SK-MEL-5 (cell line): ENCODE measurements at places on chromosomes 3 and 15. TPM values are rescaled to one million over a fixed set of nuclear protein-coding genes. Genes with fewer than 3 reads are reported as not detected.

DNA sequence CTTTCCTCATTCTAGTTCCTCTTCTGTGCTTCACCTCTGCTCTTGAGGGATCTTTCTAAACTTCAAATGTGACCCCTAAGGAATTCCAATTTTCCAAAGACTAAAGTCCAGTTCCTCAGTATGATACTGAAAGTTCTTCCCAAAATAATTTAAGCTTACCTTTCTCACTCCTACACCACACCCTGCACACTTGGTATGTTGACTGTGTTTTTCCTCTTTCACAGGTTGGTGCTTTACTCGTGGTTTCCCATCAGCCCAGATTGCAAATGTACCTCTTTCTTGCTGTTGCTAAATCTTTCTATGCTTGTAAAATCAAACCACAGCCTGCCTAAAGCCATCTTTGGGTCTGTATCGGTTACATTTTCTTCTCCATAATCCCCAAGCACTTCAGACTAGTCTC is 30.5 kb upstream of the CLDN16 start:
- no peak for DNase-seq

DNA sequence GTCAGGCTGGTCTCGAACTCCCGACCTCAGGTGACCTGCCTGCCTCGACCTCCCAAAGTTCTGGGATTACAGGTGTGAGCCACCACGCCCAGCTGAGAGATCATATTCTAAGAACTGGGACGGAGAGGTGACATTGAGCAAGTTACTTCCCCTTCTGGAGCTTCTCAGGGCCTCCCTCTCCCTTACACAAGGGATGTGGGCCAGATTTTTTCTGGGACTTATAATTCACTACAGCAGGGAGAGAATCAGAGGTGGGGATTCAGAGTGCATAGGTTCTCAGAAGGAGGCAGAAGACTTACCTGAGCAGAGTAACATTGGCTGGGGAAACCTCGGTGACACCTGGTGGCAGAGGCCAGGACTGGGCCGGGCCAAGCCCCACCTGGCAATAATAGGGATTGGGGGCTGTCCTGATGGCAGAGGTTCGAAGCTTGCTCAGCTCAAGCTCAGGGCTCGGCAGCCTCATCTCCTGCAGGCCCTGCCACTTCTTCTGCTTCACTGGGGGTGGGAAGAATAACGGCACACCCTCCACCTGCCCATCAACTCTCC is 6.8 kb downstream of the LTK start:
- DNase-seq: no peak

- no peak for DNase-seq
These were observed 74.0 kb upstream of the LIPC start for GRCh38 chr15:58357529-58358476.

DNA sequence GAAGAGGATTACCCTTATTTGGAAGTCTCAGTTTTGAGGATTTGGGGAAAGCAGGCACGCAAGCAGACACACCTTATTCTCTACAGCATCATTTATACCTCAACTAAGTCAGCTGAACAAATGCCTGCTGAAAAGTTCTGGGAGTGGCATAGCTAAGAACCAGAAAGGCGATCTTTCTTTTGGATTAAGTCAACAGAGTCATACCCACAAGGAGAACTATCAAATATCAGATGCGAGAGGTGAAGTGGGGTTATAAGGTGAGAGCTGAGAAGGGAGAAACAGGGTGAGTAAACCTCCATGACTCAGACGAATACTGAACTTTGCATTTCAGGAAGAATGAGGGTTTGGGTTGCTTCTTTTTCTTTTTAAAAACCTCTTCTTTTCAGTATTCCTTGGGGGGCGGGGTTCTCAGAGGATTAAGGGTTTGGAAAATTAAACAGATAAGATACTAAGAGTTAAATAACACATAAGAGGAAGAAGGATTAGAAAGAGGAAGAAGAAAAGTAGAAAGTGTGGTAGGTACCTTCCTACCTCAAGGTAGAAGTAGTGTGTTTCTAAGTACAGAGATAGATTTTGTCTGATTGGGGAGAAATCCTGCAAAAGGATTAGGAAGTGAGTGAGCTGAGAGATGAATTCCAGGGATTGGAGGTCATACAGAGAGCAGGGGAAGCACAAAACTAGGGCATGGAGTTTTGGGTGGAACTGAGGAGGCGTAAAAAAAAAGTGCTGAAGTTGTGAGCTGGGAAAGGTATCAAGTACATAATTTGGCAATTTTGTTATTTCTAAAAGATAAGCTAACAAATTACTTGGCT is 41.3 kb upstream of the ICE2 start:
- no peak for DNase-seq

DNA sequence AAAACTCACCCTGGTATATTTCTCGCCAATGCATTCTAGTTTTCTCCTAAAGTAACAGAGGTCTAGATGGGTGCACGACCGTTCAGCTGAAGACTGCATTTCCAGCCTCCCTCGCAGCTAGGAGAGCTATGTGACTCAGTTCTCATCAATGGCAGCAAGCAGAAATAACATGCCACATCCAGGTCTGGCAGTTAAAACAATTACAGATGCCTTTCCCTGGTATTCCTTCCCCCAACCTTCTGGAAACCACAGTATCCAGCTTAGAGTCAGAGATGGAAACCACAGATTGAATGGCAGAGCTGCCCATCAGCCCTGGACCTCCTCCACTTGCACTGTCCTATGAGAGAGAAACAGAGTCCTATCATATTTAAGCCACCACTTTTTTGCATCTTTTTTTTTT is 4.8 kb downstream of the HAPLN3 start:
- no peak for DNase-seq

The CFAP161 gene
- total RNA-seq: 0.21 and 0.29 TPM in 2 replicates

DNA sequence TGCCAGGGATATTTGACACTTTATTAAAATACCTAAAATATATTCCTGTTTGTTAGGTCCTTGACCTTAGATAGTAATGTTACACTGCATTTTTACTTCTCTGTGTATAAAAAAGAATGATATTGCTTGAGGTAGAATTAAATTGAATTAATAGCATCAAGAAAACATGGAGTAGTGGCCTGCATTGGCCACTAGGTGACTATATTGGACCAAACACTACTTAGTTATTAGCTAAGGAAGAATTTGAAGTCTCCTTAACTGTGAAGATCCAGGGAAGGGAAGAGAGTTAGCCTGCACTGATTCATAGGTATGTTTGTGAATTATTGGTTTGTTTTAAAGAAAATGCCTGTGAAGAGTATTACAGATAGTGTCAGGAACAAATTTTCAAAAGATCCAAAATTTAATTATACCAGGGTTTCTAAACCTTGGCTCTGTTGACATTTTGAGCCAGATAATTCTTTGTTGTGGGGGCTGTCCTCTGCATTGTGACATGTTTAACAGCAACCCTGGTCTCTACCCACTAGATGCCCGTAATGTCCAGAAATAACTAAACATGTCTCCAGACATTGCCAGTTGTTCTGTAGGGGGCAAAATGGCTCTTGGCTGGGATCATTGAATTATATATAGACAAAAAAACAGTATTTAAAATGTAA is 103.6 kb upstream of the THSD4 start:
- peak; percentile 58 for DNase-seq

GRCh38 chr3:154430014-154430413 is at the start of gene GPR149:
GPR149 (minus strand) TSS chr3:154430190; CDS start chr3:154429615, 575 bp downstream.
- DNase-seq: peak; percentile 33

GRCh38 chr15:42508263-42508690 is 12.8 kb downstream of the SNAP23 start:
- peak; percentile 6 for DNase-seq

GRCh38 chr3:158783051-158783450 is 18.8 kb upstream of the MFSD1 start:
- DNase-seq: no peak

- DNase-seq: no peak
These were observed 83.4 kb downstream of the AQR start for GRCh38 chr15:34886134-34886533.

- no peak for DNase-seq
These were observed 121.7 kb downstream of the CBLB start for GRCh38 chr3:105747060-105747541.

- no peak for DNase-seq
These were observed 214.6 kb upstream of the MDFIC2 start for GRCh38 chr3:70527026-70527425.

DNA sequence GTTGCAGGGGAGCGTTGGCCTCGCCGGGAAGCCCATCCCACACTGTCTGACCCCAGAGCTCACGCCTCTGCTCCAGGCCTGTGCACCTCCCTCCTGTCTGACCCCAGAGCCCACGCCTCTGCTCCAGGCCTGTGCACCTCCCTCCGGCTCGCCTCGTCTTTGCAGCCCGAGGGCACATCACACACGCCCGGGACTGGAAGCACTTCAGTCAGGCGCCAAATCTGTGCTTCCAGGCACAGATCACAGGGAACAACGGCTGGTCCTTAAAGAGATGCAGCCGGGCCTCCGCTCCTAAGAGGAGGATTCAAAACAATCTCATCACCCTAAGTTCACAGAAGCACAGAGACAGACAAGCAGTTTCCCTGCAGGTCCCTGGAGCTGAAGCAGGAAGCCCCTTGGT is 103.0 kb upstream of the RPL32 start:
- no peak for DNase-seq

The ANKUB1 gene
- total RNA-seq: 0.08 TPM in 1 of 2 replicates, not detected in the other

GRCh38 chr15:77024273-77025082 is 29.6 kb downstream of the PSTPIP1 start:
- DNase-seq: peak; percentile 60

DNA sequence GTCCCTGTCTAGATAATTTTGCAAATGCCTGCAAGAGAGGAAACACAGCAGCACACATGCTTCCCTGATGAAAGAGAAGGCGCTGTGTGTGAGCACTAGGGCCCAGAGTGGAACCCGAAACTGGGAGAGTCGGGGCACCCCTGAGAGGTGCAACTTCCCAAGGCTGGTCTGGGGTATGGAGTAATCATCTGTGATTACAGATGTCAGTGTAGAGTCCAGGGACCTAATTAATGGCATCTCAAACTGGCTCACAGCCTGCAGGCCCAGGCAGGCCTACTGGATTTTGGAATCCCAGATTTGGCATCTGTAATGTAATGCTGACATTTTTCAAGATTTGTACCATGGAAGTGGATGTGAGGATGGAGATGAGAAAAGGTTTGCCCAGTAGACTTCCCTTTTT is 29.4 kb downstream of the PGPEP1L start:
- no peak for DNase-seq

DNA sequence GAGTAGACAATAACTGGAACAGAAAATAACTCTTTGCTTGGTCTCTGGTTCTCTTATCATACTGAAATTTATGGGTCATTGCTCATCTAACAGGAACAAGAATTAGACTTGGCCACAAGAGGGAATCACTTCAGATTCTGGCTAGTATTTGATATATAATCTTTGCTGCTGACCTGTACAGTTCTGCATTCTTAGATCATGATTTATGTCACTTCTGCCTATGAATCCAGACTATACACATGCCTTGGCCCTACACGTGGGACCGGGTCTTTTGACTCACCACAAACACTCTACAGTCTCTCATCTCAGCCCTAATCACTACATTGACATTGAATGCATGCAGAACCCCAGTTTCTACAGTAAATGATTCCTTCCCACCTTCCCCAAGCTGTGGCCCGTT is 162.5 kb upstream of the SOX2 start:
- DNase-seq: peak; percentile 32

The AMT gene
- total RNA-seq: 0.32 TPM in 1 of 2 replicates, not detected in the other

DNA sequence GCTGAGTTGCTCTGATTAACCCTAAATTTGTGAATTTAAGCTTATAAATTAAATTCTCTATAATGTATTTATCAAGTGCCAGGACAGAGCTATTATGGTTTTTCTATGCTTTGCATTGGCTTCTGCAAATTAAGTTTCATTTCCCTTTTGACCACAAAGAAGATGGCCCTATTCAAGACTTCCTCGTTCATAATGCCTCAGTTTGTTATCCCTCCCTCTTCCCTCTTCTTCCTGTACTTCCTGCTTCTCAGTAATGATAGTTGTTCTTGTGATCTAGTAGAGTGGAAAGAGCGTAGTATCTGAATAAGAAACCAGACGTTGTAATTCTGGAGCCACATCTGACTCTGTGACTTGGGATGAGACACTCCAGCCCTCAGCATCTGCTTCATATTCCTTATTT is 118.7 kb downstream of the CACNA1D start:
- DNase-seq: no peak

The SORD gene
- total RNA-seq: 110 and 123 TPM in 2 replicates

The VGLL3 gene
- total RNA-seq: 0.05 and 0.08 TPM in 2 replicates
